ENCODE measurements at places on chromosomes 1 and 21. TPM values are rescaled to one million over a fixed set of nuclear protein-coding genes. Genes with fewer than 3 reads are reported as not detected.

Gene FMOD
- total RNA-seq: 0.87 TPM

Gene PPFIA4
- 56.4 TPM for total RNA-seq

Gene FAM72B
- total RNA-seq: 43.1 TPM

Gene RAB3B
- total RNA-seq: 0.11 TPM

Gene GJA4
- total RNA-seq: not detected

Gene CRYZ
- total RNA-seq: 26.7 TPM

Gene LCE2C
- not detected for total RNA-seq

Gene TIE1
- not detected for total RNA-seq

Data from activated CD4-positive, alpha-beta T cell treated with anti-CD3 and anti-CD28 coated beads for 36 hours (primary cell).